GDM1 (cell line): ENCODE measurements at places on chromosomes 16 and 17.

DNA sequence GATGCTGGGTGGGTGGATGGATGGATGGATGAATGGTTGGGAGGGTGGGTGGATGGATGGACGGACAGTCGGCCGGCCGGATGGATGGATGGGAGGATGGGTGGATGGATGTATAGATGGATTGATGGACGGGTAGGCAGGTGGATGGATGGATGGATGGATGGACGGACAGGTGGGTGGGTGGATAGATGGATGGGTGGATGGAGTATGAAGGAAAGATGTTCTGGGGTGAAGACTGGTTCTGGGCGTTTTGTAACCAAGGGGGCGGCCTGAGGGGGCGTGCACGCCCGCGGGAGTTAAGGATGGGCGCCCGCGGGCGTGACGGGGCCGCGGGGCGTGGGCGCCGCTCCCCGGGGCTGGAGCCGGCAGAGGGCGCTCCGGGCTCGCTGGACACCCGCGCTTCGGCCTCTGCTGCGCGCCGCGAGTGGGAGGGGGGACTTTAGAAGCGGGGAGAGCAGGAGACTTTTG is at the start of gene NECAB2:
Gene NECAB2, plus strand, starts transcription at position 407 of the 468 bp plus-strand sequence. CDS start 405 bp downstream, outside the sequence.
- no peak for DNase-seq

GRCh38 chr17:40291281-40291664 is 3.6 kb downstream of the CDC6 start:
- DNase-seq, result no peak

DNA sequence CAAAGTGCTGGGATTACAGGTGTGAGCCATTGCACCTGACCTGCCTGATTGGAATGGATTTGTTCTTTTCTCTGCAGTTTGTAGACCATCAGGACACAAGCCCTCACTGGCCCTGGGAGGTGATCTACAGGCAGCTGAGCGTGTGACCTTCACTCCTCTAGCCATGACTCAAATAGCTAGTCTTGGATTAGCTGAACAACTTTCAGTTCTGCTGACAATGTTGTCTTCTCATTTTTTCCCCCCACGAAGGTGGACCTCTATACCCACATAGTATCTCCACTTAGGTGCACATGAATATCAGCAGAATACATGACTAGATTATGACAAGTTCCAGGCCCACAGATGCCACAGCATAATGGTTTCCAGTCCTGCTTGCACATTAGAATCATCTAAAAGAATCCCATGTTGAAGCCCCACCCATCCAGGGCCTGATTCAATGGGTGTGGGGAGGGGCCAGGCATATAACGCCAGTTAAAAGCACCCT is 36.8 kb downstream of the HS3ST3B1 start:
- no peak for DNase-seq

GRCh38 chr16:25893332-25893731 is 201.6 kb downstream of the HS3ST4 start:
- no peak for DNase-seq

DNA sequence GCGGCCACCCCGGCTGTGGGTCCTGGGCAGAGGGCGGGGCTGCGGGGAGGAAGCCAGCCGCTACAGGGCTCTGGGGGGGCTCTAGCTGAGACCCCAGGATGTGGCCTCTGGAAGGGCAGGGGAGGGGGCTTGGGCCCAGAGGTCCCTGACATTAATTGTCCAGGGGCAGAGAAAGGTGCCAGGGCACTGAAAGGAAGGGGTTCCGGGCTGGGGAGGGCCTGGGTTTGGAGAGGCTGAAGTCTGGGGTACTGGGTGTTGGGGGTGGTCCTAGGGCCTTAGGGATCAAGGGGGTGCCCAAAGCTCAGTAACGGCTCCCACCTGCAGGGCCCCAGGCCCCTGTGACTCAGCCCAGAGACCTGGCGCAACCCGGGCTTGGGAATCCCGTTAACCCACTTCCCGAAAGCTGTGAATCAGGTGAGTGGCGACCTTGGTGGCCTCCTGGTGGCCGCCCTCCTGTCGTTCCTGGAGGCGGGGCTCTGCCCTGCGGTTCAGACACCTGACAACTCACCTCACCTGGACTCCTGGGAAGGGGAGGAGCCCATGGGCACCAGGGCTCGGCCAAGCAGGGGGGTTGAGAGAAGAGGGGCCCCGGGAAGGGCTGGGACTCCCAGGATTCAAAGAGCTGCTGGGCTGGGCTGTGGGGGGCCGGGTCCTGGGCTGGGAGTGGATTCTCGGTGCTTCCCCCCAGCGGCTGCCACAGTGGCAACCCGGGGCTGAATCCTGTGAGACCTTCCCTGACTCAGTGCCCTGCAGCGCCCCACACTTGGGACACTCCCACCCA is 465 bp upstream of the PRSS22 start:
- no peak for DNase-seq

DNA sequence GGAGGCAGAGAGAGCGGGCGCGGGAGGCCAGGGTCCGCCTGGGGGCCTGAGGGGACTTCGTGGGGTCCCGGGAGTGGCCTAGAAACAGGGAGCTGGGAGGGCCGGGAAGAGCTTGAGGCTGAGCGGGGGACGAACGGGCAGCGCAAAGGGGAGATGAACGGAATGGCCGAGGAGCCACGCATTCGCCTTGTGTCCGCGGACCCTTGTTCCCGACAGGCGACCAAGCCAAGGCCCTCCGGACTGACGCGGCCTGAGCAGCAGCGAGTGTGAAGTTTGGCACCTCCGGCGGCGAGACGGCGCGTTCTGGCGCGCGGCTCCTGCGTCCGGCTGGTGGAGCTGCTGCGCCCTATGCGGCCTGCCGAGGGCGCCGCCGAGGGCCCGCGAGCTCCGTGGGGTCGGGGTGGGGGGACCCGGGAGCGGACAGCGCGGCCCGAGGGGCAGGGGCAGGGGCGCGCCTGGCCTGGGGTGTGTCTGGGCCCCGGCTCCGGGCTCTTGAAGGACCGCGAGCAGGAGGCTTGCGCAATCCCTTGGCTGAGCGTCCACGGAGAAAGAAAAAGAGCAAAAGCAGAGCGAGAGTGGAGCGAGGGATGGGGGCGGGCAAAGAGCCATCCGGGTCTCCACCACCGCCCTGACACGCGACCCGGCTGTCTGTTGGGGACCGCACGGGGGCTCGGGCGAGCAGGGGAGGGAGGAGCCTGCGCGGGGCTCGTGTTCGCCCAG is 1.2 kb upstream of the CBX4 start:
- DNase-seq, result no peak

- DNase-seq, result no peak
These were observed 52.8 kb downstream of the GSG1L start for GRCh38 chr16:28010671-28011070.

DNA sequence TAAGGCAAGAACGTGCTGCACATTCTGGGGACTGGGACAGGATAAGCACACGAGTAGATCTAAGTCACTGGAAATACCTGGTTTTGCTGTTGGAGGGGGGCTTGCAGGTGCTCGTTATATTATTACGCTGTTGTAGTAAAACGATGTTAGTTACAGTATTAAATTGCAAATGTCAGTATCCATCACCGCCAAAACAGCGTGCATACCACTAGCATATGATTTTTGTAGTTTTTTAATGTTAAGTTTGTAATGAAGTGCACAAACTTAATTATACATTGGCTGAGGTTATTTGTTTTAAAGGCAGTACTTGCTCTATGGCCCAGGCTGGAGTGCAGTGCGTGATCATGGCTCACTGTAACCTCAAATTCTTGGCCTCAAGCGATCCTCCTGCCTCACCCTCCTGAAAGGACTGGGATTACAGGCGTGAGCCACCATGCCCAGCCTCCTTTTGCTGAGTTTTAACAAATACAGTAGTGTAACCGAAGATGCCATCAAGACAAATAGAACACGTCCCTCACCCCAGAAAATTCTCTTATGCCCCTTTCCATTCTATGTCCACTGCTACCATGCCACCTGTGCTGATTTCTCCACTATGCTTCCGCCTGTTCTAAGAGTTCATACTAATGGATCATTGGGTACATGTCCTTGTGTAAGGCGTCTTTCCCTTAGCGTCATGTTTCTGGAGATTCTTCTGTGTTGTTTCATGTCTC is 20.7 kb upstream of the CSNK1D start:
- DNase-seq, result no peak

- no peak for DNase-seq
These were observed 23.6 kb downstream of the ALDH3A2 start for GRCh38 chr17:19672009-19672750.

DNA sequence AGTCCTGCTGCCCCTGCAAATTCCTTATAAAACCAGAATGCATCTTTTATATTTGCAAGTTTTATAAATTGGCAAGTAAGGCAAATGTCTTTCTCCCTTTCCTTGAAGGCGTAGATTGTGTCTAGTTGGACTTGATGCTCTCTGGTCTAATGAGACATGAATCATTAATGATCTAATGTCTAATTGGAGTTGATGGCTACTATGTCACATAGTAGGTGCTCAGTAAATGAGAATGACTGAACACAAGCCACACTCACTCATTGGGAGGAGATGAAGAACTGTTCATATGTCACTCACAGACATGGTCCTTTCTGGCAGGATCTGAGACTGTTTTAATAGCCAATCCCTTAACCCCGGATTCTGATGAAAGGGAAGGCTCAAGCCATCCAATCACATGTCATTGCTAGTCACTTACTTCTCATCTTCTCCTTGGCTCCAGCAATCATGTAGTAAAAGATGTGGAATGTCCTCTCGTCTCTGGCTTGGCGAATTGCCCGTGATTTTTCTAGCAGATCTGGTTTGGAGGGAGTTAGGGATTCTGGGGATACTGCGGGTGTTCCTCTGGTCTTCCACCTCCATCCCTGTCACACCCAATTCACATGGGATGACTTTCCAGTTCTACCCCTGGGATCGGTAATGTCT is 81.0 kb downstream of the MYH11 start:
- no peak for DNase-seq

DNA sequence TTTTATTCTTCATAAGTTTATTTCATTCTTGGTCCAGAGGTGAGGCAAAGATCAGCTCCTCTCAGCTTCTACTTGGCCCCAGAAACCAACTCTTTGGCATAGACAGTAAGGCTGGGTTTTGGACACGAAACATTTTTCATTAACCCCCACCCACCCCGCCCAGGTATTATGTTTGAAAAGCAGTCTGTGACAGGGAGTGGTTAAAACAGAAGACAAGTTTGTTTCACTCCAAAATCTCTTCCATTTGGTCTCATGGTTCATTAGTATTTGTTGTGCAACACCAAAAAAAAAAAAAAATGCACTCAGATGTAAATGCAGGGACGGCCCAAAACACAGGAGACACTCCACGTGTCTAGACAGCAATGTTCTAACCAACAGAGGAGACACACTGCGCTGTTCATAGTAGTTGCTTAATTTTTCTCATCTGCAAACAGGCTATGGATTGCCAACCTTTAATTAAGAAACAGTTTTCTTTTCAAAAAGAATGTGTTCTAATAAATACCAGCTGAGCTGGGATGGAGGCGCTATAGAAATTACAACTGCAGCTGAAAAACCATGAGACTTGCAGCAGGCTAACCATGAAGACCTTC is 39.8 kb upstream of the MMP2 start:
- no peak for DNase-seq

DNA sequence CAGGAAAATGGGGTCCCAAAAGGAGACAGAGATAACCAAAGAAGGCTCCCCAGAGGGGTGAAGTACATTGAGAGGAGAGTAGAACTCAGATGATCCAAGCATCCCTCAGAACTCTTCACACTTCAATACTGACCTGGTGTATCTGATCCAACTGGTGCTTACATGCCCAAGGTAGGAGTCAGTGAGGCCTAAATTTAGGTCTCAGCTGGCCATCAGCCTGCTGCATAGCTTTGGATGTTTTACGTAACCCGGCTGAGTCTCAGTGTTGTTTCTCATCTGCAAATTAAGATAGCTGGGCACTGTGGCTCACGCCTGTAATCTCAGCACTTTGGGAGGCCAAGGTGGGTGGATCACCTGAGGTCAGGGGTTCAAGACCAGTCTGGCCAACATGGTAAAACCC is 11.6 kb upstream of the GOSR2 start:
- DNase-seq, result no peak

- DNase-seq, result no peak
These were observed 22.6 kb downstream of the SLC39A11 start for GRCh38 chr17:73069841-73070240.

- DNase-seq, result no peak
These were observed 4.1 kb downstream of the ZNF688 start for GRCh38 chr16:30567160-30567990.

GRCh38 chr17:9044772-9045463 is 23.6 kb downstream of the NTN1 start:
- DNase-seq, result no peak

- no peak for DNase-seq
These were observed 29.6 kb upstream of the MAP3K14 start for GRCh38 chr17:45346216-45347015.

- no peak for DNase-seq
These were observed 2.6 kb downstream of the TMEM220 start for GRCh38 chr17:10727192-10727591.

- DNase-seq, result no peak
These were observed 21.0 kb upstream of the SLC12A3 start for GRCh38 chr16:56844056-56844455.

DNA sequence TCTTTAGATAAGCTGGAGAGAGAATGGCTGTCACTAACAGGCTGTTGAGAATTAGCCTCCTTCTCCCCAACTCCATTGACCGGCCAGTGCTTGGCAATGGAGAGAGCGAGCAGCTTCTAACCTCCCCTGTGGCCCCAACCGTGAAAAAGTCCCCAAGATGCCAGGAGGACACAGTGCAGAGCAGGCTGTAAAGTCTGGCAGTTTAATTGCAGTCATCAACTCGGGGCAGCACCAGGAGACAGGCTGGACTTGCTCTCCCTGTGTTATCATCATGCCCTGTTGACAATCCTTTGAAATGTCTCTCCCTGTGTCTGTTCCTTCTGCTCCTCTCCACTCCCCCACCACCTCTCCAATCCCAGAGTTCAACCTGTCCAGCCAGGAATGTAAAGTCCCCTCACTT is 705 bp upstream of the CDRT4 start:
- DNase-seq, result no peak

DNA sequence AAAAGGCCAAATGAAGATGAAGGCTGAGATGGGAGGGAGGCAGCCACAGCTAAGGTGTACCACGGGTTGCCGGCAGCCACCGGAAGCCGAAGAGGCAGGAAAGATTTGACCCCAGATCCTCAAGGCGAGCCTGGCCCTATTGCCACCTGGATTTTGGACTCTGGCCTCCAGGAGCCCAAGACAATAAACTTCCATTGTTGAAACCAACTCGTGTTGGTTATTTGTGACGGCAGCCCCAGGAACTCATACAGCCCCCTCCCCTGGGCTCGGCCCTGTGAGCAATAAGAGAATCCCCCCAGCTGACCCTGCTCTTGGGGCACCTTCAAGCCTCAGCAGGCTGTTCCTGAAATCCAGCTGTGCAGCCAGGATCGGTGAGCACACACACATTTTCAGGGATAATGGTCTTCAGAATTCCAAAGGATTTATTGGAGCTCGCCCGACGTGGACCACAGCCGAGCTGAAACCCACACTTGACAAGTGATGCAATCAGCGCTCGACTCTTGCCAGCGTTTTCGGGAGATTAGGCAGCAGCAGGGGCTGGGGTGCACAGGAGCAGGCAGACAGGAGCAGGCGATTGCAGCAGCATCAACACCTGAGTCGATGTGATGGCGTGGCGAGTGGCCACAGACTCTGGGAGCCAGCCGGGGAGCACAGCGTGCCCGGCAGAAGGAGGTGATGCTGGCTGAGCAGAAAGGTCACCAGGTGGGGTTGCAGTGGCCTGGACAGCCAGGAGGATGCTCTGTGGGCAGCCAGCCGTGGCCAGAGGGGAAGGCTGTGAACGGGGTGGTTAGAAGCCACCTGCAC is 22.4 kb upstream of the CBX4 start:
- no peak for DNase-seq

GRCh38 chr17:37818689-37819088 is 73.8 kb upstream of the HNF1B start:
- DNase-seq, result no peak

- DNase-seq, result no peak
These were observed 75.4 kb downstream of the LMF1 start for GRCh38 chr16:895371-895770.

GRCh38 chr17:45639297-45639849 is 144.7 kb upstream of the CRHR1 start:
- DNase-seq, result no peak

GRCh38 chr16:90001761-90002503 is 17.3 kb downstream of the DBNDD1 start:
- DNase-seq, result no peak
